ENCODE measurements at places on chromosomes 4 and X.
A peak's percentile ranks its signal among the peaks of the same experiment; 100 is the strongest.

- DNase-seq, result no peak
Measured at GRCh38 chrX:11967986-11968869, 170.0 kb upstream of the FRMPD4 start.

GRCh38 chrX:13195340-13195739, 124.5 kb downstream of the ATXN3L start:
- DNase-seq, result no peak

DNA sequence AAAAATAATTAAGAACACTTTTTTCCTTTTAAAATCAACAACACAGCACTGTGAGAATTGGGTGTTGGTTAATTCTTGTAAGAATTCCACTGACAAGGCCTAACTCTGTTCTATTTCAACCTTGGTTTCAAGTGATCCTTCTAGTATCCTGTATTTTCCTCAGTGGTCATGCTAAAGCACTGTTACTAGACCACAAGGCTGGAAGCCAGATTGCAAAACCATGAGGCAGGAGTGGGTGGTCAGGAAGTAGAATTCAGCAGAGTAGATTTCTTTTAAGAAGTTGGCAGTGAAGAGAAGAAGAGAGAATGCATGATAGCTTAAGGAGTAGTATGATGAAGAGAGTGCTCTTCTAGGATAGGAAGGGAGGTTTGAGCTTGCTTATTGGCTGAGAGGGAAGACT, 71.6 kb upstream of the LEF1 start:
- DNase-seq, result no peak

DNA sequence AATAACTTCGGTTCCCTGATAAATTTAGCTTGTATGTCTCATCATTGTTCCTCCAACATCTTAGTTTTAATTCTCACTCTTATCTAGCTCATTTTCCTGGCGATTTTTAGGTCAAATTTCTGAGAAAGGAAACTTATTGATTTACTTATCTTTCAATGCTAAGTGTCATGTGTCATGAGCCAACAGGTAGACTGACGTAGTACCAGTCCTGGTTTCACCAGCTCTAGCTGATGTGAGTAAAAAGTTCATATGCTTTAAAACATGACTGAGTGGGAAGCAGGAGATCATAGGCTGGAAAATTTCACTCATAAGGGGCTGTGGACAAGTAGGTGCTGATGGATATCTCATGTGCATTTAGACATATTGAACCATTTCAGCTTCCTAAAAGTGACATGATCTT, 441.7 kb upstream of the NR3C2 start:
- DNase-seq, result no peak

DNA sequence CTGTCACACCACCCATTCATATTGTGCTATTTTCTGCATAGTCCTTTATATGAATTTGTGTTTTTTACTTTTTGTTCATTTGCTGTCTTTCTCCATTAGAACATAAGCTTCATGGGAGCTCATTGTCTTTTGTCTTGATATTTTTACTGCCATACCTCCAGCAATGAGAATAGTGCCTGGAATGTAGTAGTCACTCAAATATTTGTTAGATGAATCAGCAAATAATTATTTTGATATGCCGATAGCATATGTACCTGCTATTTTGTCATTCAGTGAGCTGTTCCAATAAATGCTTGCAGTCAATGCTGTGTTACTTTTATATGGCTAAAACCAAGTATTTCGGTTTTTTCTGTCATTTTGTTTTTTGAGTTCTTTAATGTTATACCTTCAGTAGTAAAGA, 43.5 kb upstream of the SLC25A31 start:
- no peak for DNase-seq

DNA sequence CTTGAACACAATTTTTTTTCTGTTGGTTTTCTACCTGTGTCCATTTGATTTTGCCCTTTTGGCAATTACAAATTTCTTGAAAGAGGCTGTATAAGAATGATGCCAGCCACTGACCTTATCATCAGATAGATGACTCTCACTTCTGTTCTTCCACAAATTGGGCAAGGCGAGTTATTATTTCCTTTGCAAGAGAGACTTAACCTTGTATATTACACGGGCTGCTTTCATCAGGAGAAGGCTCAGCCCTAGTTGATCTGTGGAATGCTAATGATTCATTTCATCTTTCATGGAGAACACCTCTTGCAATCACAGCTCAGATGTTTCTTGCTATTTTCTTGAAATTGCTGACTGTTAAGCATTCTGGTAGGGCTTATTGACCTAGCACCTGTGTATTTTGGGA, 1155.4 kb downstream of the STIM2 start:
- no peak for DNase-seq

DNA sequence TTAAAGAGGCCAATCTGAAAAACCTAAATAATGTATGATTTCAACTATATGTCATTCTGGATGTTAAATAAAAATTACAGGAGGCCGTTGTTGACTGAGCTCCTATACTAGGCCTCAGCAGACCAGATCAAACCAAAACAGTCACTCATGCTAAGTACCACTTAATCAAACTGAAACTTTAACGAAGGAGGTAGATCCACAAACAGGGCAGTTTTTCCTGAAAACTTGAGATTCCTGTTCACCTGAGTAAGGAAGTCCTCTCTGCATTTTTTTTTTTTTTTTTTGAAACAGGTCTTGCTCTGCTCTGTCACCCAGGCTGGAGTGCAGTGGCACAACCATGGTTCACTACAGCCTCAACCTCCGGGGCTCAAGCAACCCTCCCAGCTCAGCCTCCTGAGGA, 27.7 kb downstream of the MANBA start:
- DNase-seq, result no peak

GRCh38 chr4:154416190-154416547, 75.4 kb downstream of the DCHS2 start:
- DNase-seq, result no peak

- peak; percentile 11 for DNase-seq
Measured at GRCh38 chr4:151700566-151701316, 60.1 kb downstream of the GATB start.

DNA sequence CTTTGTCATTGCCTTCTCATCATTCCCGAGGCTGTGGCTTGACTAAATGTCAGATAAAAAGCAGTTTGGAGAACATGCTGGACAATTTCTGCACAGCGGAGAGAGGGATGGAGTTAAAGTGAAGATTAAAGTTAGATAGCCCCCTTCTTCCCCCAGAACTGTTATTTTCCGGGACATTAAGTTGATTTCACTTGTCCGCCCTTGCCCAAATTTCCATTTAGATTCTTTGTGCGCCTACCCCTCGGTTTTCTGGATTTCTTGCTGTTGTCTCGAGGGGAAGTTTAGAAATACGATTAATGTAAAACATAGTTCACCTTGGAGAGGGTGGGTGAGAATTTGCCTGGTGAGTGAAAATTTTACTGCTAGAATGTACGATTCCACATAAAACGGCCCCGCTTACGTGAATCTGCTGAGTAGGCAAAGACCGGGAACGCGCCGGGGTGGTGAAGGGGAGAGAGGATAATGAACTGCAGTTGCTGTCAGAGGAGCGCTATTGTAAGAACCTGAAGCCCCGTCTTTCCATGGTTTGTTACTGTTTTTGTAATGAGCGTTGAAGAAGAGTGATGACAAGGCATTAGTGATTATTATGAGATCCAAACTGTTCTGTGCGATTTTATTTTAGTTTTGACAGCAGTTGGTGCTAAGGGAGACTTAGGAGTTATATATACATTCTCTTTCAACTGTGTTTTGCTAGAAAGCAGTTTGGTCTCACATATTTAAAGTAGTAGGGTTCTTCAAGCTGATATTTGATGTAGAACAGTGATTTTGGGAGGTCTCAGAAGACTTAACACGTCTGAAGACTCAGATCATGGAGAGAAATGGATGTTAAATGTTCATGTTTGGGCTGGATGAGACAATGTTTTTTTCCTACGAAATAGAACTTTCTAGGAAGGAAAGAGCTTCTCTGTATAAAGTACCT, 73.0 kb downstream of the AFF1 start:
- DNase-seq, result peak; percentile 51

DNA sequence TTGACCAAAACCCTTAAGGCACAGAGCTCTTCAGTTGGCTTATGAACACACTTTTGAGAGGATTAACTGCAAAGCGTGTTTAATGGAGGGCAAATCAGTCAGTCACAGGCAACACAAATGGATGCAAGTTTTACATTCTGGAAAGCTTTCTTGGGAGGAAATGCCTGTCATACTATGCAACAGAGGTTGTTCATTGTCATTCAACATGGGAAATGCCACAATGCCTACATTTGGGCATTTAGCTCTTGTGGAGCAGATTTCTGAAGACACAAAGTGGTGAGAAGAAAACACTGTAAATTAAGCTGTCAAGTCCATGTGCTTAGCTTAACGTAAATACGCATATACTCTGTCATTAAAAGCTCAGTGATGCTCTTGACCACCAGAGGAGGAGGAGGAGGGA, 41.1 kb downstream of the CBLL2 start:
- no peak for DNase-seq

GRCh38 chr4:186910385-186910784, 186.7 kb upstream of the FAT1 start:
- DNase-seq, result no peak

DNA sequence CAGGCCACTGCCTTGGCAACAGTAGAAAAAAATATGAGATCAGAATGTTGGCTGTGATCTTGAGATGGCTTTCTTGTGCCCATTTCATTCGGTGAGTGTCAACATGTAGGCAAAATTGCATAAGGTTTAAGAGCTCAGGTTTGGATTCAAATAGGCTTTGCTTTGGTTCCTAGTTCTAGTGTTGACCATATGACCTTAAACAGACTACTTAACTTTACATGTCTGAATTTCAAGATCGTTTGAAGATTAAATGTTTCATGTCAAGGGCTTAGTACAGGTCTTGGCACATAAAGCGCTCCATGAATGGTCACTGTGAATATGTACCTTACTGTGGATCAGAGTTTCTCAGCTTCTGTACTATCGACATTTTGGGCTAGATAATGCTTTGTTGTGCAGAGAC, 204.2 kb downstream of the MGST2 start:
- no peak for DNase-seq

DNA sequence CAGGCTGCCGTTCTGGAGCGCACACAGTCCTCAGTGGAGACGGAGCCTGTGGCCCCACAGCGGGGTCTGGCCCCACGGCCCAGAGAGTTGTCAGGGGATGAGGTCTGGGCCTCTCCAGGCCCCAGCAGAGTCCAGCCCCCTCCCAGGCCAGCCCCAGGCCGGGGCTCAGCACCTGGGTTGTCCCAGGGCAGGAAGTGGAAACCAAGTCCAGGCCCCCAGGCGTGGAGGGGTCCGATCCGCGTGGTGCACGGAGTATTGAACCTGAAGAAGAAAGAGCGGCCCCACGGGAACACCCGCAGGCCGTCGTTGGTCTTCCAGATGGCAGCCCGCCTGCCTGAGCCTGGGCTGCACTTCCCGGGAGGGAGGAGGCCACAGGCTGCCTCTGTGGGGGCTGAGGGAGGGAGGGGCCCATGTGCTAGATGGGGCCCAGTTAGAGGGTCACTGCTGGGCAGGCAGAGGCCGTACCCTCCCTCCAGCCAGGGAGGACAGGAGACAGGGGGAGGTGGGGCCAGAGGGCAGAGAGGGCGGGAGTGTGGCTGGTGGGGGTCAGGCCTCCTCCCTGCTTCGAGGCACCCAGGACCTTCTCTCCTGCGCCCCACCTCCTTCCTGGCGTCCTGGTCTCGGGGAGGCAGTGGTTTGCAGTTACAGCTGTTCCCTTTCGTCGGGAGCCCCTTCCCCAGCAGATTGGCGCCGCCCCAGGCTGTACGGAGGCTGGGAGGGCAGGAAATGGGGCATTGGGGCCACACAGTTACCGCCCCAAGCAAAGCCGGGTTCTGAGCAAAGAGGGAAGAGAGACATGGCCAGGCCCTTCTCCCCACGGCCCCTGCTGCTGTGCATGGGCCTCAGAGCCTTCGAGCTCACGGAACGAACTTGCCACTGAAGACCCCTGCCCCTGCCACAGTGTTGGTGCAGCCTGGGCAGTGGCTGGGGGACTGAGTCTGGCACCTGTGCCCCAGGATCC, 8.1 kb downstream of the HGFAC start:
- no peak for DNase-seq
